Inflammatory macrophage treated with lipopolysaccharide for 1 hour (primary cell): ENCODE measurements at places on chromosomes 6 and 20.

DNA sequence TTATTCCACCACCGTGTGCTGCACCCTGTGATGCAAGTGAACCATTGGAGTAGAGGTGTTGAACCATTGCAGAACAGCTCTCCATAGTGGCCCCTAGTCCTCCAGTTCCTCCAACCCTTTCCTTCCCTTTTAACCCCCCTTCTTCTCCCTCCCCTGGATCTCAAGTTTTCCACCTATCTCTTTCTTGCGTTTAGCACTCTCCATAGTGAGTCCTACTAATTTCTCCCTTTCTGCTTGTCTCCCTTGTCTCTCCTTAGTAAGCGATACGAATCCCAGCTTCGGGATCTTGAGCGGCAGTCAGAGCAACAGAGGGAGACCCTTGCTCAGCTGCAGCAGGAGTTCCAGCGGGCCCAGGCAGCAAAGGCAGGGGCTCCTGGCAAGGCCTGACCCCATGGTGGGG is 1.1 kb downstream of the PFDN6 start:
- DNase-seq = no peak

DNA sequence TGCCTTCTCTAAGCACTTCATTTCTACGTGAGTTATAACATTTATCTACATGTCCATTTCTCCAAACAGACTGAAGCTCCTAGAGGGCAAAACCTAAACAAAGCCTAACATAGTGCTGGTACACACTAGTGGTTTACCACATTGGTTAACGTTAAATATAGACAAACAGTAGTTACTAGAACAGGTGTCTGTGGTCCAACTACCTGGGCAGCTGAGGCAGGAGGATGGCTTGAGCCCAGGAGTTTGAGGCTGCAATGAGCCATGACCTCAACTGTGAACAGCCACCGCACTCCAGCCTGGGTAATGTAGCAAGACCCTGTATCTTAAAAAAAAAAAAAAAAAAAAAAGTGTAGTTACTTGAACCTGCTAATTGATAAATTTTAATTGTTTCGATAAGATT is 26.5 kb downstream of the PTPRK start:
- no peak for DNase-seq

DNA sequence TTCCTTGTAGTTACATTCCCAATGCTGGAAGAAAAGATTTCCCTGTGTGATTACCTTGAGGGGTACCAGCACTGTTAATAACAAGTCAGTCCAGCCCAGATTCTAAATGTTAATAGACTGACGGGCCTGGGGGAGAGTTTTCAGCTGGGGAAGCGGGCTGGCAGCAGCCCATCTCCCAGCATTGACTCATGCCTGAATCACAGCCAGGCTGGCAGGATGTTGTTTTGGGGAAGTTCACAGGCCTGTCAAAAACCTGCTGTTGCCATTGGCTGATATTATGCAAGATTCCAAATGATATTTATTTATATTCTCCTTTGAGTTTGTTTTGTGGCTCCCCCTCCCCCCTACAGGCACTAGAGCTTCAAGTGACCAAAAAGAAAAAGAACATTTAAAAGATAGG is 213.9 kb upstream of the CNR1 start:
- peak; percentile 35 for DNase-seq

- no peak for DNase-seq
These were observed 49.5 kb downstream of the ARHGAP40 start for GRCh38 chr20:38651154-38651553.

- no peak for DNase-seq
These were observed 210.4 kb downstream of the CENPW start for GRCh38 chr6:126550323-126550722.
